GOT3 (cell line): ENCODE measurements at places on chromosomes 3 and 15.

DNA sequence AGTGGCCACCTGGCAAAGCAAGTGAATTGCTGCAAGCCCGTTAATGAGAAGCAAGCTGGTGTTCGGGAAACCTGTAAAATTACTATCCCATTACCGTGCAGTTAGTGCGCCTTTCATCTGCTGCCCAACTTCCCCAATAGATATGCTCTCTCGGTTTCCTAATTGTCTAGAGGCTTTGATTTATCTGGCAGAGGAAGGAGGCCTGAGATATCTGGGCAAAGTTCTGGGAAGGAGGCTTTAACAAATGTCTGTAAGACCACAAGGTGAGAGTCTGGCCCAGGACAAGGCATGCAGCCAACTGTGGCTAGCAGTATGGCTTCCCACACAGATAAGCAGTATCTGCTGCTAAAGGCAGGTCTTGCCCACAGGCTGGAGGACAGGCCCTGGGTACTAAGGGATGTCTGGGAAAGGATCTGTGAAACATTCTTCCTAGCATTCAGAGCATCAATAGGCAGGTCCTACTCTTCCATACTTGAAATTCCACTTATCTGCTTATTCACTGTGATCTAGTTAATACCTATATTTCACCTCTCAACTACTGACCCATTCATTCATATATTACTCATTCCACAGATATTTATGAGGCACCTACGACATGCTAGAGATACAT lies 130.0 kb upstream of the SLC2A2 start:
- DNase-seq = no peak

DNA sequence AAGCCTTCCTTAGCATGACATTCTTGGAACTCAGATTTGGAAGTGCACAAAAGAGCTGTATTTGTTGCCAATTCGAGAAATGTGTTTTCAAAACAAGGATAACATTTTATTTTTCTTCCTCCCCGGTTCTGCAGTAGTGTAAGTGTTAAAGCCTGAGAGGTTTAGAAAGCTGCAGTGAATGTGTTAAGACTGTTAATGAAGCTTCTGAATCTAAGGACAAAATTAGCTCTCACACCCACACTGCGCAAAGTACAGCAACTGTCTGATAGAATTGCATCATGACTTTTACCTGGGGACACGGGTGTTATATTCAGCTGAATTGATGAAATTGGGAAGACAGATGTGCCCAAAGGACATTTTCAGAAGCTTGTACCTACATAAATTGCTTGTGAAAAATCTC lies 344.4 kb downstream of the CADM2 start:
- no peak for DNase-seq

GRCh38 chr3:16205156-16205870 lies 30.8 kb downstream of the GALNT15 start:
- DNase-seq = no peak

DNA sequence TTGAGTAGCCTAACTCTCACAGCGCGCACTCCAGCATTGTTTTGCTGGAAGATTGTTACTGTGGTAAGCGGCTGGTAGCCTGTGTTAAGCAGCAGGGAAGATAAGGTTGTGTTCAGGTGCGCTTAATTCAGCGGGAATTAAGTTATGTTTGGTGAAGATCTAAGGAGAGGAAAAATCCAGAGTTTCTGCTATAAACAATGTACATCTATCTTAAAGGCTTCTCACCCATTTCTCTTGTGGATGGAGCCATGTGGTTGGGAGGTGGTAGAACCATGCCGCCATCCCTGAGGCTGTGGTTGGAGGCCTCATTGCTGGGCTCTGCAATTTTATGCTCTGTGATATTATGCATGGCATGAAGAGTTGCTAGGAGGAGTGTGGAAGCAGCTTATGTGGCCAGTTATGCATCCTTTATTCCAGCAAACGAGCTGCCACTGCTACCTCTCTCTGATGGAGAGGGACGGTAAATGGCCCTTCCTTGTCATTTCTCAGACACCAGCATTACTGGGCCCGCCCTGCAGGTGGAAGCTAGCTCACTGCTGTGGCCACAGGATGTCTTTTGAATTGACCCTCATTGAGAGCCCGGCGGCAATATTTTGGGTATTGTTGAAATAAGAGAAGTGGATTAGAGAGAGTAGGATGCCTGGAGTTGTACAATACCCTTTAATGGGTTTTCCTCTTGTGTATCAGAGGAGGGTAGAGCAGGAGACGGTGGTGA lies 1.3 kb downstream of the MINAR1 start:
- no peak for DNase-seq

DNA sequence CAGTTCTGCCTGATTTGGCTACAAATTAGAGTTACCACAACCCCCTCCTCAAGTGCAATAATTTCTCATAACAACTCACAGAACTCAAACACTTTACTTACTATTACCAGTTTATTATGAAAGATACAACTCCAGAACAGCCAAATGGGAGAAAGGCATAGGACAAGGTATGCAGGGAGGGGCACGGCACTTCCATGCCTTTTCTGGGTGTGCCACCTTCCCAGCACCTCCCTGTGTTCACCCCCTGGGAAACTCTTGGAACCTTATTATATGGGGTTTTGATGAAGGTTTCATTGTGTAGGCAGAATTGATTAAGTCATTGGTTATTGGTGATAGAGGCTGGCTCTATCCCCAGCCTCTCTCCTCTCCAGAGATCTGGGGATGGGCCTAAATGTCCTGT lies 66.6 kb upstream of the RAP2B start:
- no peak for DNase-seq
